ENCODE measurements at places on chromosomes 13 and 19.

- no peak for DNase-seq
Observed at GRCh38 chr19:9430444-9430843, 4.9 kb downstream of the ZNF266 start.

GRCh38 chr19:51107406-51108065 is 673 bp downstream of the CTU1 start:
- DNase-seq, result peak; percentile 30

DNA sequence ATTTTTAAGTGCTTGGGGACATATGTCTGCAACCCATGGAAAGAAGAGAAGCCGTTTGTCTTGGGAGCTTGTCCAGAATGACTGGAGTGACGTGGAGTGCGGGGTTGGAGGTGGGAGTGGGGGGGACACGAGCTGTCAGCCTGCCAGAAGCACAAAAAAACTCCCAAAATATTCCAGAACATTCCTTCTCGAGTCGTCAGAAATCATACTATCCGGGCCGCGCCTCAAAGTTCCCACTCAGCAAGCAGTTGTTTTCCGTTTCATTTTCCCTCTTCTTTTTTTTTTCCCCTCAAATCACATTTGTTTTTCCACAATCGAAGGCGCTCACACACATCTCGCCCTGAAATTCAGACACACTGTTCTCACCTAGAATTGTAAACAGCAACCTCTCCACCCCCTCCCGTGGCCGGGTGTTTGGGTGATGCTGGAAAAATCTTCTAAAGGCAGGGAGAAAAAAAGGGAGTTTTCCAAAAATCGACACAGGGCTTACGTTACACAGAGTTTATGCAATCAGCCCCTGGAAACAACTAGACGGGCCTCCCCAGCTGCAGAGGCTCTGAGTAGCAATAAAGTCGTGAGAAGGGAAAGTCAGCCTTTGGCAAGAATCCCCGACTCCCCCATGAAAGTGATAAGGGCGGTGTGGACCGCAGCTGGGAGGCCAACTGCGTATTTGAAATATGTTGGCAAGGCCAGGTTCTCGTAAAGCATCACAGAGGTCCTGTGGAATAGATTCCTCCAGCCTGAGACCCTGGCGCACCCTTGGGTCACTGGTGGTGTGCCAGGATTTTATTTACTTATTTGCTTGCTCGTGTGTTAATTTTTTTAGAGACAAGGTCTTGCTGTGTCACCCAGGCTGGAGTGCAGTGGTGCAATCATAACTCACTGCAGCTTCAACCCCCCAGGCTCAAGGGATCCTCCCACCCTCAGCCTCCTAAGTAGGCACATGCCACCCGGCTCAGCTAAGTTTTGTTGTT is 31.2 kb upstream of the KLF2 start:
- no peak for DNase-seq

- no peak for DNase-seq
Observed at GRCh38 chr13:58598241-58598640, 966.7 kb downstream of the PCDH17 start.

GRCh38 chr13:94063096-94063495 is 416.4 kb downstream of the DCT start:
- DNase-seq, result no peak

DNA sequence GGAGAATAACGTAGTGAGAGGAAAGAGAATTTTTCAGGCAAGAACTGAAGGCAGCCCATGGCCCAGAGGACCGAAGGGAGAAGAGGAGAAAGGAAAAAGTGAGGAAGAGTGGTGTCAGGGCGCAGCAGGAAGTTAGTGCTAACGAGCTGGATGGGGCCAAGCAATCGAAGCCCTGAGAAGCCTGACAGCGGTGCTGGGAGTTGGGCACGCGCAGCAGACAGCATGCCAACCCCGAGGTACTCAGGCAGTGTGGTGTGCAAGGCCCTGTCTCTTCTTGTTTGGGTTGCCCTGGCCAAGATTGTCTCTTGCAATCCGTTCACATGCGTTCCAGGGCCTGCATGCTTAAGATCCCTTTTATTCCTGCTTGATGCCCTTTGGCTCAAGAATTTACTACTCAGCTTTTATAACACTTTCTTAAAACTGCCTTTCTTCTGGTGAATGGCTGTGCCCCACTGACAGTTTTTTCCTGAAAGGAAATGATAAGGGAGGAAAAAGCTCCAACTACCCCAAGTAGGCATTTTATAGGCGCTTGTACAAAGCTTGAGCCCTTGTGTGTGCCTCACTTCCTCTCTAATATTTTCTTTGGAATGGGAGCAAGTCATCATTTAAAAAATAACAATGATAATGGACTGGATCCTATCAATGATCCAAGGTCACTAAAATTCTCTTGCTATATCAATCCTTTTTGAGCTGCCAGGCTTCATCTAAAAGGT is 115.4 kb downstream of the FLT1 start:
- no peak for DNase-seq

DNA sequence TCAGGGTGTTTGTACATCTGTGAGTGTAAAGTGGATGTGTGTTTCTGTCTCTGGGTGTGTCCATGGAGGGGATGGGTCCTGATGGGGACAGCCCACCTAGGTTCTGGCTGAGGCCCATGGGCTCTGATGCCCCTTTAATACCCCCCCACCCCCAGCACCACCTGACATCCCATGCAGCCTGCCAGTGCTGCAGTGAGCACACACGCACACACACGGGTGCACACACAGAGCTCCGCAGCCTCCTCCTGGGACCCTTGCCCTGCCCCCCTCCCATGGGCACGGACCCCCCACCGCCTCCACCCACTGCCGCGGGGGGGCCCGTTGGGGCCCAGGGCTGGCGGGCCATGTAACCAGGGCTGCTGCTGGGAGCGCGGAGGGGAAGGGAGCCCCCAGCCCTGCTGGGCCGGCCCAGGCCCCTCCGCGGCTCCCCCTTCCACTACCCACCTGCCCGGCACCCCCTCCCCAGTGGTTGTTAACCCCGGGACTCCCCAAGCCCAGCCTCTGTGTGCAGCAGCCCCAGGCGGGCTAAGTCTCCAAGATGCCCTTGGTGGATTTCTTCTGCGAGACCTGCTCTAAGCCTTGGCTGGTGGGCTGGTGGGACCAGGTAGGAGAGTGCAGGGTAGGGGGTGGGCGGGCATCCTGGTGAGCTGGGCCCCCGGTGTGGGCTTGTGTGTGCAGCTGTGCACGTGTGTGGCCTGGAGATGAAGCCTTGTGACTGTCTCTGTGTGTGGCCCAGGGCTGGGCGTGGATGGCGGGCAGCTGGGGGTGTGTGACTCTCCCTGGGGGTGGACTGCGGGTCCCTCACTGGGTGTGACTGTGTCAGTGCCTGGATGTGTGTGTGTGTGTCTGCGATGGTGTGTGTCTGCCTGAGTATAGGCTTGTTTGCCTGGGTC is 32.6 kb downstream of the PDE4A start:
- no peak for DNase-seq

DNA sequence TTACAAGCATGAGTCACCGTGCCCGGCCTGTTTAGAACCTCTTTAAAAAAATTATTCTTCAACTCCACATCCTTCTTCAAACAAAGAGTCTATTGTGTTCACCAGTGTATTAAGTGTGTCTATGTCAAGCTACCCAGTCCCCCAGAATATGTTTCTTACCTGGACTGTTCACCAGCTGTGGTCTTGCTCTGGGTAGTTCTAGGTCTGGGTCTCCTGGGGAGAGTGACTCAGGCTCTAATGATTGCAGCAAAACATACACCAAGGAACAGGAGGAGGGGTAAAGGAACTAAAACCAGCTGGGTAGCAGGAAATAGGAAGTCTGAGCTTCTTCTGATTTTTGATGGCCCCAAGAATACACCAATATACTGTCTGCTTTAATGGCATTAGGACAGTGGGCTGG is at the start of gene FPR1:
FPR1 (minus strand) TSS at position 224 of the 400 bp plus-strand sequence. CDS start 4,884 bp downstream, outside the sequence.
- no peak for DNase-seq

DNA sequence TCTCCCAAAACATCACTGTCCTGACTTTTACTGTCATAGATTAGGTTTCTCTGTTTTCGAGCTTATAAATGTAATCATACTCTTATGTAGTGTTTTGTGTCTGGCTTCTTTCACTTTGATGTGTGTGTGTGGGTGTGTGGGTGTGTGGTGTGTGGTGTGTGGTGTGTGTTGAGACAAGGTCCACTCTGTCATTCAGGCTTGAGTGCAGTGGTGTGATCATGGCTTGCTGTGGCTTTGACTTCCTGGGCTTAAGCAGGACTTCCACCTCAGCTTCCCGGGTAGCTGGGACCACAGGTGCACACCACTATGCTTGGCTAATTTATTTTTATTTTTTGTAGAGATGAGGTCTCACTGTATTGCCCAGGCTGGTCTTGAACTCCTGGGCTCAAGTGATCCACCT is 59.6 kb downstream of the PDS5B start:
- peak; percentile 53 for DNase-seq

- peak; percentile 22 for DNase-seq
Observed at GRCh38 chr19:35609851-35610353, 2.6 kb upstream of the HAUS5 start.

DNA sequence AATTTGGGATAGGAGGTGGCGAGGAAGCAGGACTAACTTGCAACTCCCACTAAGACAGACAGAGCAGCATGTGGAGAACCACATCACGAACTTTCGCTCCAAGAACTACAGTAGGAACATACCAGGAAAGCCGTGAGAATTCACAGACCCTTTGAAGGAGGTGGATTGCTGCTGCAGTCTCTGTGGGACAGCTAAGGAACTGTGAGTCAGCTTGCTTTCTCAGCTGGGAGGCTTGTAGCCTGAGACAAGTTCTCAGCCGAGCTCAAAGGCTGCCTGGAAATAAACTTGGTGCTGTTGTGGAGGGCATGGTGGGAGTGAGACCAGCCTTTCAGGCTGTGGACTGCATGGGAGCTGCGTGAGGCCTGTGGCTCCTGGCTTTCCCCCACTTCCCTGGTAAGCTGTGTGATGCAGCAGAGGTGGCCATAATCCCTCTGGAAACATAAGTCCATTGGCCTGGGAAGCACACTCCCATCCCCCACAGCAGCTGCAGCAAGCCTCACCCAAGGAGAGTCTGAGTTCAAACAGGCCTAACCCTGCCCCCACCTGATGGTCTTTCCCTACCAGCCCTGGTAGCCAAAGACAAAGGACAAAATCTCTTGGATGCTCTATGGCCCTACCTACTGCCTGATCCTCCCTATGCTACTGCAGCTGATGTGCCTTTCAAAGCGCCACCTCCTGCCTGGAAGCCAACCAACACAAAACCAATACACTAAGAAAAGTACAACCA is 441.1 kb upstream of the HTR2A start:
- no peak for DNase-seq

DNA sequence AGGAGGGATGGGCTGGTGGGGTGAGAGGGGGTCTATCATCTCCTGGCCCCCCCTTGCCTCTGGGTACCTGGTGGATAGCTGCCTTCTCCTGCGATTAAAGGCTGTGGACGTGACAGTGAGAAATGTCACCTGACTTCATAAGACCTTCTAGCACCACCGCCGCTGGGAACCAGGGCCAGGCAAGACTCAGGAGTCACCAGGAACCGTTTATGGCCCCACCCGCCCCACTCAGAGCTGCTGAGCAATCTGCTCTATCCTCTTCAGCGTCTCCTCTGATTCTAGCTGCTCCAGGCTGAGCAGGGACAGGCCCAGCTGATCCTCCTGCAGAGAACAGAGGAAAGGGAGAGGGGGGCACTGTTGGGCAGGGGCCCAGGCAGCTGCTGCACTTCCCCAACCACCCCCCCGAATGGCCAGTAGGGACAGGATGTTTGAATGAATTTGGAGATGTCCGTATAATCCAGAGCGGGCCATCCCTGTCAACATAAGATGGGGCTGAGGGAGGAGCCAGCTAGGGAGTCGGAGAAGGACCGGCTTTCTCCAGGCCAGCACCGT is 10.9 kb downstream of the KLC3 start:
- DNase-seq, result no peak

DNA sequence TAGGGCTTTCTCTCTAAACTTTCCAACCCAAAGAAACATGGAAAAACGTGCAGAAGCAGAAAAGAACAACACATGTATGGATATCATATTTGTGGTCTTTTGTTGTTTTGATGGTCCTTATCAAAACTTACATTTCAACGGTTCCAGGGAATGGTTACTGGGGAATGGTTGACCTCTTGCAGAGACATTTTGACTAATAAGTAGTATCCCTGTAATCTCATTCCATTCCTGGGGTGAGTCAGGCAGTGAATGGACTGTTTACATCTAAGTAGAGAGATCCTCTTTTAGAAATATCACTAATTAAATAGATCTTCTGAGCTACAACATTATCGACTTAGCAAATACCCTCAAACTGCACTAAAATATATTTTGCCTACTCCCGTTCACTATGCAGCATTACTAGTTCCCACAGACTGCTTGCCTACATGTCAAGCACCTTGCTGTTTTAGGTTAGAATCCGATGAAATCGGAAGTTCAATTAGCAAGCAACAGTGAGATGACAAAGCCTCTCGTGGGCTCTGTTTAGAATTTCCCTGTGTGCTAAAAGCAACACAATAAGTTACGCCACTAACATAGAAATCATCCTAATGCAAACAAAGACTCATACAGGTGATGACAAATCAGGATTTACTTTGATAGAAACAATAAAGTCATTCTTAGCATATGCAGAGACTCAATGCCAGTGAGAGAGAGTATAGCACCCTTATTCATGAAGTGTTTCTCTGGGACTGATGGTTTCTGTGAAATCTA is 797.7 kb upstream of the ARGLU1 start:
- no peak for DNase-seq

- no peak for DNase-seq
Observed at GRCh38 chr13:107734891-107735625, 480.3 kb downstream of the LIG4 start.

DNA sequence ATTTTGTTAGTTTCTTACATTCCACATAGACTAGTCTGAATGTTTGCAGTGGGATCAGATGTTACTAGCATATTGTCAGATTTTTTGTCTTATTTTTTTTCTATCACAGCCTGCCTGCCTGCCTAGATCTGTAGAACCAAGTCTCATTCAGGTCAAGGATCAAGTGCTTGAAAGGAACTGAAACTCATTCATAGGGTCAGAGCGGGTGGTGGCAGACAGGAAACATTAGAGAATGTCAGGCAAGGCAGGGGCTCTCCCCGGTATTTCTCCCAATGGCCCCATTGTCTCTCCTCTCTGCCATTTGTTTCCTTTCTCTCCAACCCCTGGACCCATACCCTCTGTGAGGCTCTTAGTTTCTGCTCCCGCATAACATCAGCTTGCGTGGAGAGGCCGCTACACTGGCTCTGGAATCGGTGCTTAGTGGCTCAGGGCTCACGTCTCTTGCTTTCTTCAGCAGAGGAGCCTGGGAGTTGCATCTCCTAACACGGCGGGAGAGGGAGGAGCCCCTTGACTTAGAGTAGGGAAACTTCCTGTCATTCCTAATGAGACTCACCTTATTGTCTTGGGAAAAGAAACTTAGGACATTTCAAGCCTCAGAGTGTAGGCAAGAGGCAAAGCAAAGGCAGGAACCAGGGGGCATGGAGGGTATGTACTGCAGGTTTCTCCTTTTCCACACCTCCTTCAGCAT is 35.6 kb upstream of the SPATA13 start:
- DNase-seq, result peak; percentile 22

GRCh38 chr13:25977216-25977615 is 74.6 kb downstream of the SHISA2 start:
- no peak for DNase-seq

DNA sequence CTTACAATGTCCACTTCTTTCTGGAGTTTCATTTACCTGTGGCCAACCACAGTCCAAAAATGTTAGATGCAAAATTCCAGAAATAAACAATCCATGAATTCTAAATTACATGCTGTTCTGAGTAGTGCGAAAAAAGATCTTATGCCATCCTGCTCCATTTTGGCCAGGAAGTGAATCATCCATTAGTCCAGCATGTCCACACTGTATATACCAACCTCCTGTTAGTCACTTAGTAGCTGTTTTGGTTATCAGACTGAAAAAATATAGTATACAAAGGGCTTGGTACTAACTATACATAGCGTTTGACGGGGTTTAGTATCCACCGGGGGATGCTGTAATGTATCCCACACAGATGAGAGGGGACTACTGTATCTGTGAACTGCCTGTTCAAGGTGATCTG is 618.0 kb upstream of the ARGLU1 start:
- DNase-seq, result no peak

GRCh38 chr13:101452519-101453485 is at the start of gene ITGBL1:
TSS of gene ITGBL1 (plus strand) at chr13:101452675. CDS start at chr13:101452834, 159 bp downstream.
- no peak for DNase-seq

Measured in activated CD4-positive, alpha-beta T cell treated with anti-CD3 and anti-CD28 coated beads, Interleukin-2, Interleukin-4, amounts not matched to agents 100 ng/mL and 50 ng/mL, durations not matched to agents 16 hours and 8 hours (primary cell).